ENCODE measurements at places on chromosomes 1 and 21. TPM values are rescaled to one million over a fixed set of nuclear protein-coding genes. Genes with fewer than 3 reads are reported as not detected.

The RGS7 gene
- polyA plus RNA-seq: not detected

The LRRC53 gene
- not detected for polyA plus RNA-seq

The OPRD1 gene
- not detected for polyA plus RNA-seq

The NPL gene
- polyA plus RNA-seq: 3.0 TPM

The C1orf226 gene
- polyA plus RNA-seq: 0.42 TPM

The CRABP2 gene
- polyA plus RNA-seq: 4.6 TPM

The SPATA17 gene
- polyA plus RNA-seq: 0.47 TPM

The WNT3A gene
- 0.07 TPM for polyA plus RNA-seq

The CCDC18 gene
- polyA plus RNA-seq: 8.1 TPM

The HEYL gene
- polyA plus RNA-seq: not detected

The TNFRSF4 gene
- not detected for polyA plus RNA-seq

The KRTAP11-1 gene
- polyA plus RNA-seq: not detected

DNA sequence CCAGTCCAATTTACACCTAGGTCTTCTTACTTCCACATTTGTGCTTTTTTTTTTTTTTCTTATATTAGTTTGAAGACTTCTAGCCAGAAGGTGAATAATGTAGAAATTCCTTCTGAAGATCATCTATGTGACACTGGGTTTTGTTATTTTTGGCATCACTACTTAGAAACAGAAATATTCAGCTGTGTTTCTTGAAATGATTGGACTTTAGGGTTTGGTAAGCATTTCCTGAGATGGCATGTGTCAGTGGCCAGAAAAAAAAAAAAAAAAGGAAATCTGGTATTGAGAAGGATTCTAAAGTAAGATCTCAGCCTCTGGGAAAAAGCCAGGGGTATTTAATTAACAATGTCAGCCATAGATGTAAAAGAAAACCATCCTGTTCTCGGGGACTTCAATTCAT is 43.4 kb upstream of the LRRC8C start:
- no peak for DNase-seq

DNA sequence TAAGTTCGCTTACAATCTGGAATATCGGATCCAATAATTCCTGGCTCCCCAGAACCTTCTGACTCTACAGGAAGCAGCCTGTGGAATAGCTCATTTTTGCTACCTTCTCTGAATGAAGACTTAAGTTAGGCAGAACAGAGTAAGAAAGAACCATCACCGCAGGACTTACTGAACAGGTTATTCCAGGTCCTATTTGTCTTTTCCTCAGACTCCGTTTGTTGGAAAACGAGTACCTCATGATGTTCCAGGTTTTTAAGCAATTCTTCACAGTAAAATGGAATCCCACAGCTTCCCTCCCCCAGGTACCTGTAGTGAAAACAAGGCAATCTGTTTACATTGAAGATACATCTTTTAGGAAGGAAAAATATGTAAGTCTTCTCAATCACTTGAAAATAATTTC is 59.8 kb downstream of the ADCY10 start:
- DNase-seq: no peak

DNA sequence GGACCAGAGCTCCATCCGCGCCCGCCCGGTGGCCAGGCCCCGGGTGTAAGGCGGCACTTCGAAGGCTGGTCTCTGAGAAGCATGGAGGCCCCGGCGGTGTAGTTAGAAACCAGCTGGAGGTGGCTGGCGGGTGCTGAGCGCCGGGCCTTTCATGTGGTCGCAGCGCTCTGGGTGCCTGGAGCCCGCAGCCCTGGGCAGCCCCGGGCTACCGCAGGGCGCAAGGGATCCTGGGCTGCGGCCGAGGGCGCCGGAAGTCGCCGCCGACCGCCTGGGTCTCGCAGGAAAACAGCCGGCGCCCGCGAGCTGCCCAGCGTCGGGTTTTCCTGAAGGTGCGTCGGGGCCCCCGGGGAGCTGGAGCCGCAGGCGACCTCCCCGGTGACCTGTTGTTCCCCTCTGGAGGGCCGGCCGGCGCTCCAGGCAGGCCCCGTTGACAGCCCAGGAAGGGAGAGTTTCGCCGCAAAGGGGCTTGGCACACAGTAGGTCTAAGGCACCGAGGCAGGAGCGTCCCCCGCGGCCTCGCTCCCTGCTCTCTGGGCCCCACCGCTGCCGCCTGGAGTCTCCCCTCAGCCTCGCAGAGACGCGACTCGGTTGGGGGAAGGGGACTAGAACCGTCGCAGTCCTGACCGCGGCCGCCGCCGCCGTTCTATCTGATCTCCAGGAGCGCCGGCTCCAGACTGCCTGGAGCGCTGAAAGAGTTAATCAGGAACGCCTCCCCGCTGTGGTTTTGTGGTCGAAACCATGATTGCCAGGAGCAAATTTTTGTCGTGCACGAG is 2.7 kb downstream of the GRHL3 start:
- DNase-seq: peak; percentile 95

DNA sequence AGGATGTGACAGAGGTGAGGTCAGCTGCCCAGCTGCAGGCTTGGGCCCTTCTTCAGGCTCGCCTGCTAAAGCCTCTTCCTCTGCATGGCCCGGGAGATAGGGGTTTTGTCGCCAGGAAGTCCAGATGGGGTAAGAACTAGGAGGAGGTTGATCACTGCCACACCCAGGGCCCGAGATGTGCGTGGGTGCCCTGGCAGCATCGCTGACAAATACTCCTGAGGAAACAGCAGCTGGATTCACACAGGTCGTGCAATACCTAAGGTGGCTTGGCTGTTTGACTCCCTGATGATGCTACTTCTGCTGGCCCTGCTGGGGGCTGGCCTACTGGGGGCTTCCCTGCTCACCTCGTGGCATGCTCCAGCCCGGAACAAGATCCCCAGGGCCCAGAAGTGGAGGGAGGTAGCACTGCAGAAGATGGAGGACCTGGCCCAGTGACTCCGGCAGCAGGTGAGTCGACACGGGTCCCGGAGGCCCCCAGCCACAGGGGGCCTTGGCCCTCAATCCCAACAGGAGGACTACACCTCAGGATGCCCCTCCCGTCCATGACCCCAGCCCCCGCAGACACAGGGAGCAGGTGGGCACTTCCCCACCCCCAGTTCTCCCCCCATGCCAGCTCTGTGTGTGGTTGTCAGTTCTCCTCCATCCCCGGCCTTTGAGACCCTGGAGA is 29.6 kb downstream of the FAAH start:
- DNase-seq: no peak

- DNase-seq: no peak
Measured at GRCh38 chr1:4307911-4308545, 346.4 kb upstream of the AJAP1 start.

DNA sequence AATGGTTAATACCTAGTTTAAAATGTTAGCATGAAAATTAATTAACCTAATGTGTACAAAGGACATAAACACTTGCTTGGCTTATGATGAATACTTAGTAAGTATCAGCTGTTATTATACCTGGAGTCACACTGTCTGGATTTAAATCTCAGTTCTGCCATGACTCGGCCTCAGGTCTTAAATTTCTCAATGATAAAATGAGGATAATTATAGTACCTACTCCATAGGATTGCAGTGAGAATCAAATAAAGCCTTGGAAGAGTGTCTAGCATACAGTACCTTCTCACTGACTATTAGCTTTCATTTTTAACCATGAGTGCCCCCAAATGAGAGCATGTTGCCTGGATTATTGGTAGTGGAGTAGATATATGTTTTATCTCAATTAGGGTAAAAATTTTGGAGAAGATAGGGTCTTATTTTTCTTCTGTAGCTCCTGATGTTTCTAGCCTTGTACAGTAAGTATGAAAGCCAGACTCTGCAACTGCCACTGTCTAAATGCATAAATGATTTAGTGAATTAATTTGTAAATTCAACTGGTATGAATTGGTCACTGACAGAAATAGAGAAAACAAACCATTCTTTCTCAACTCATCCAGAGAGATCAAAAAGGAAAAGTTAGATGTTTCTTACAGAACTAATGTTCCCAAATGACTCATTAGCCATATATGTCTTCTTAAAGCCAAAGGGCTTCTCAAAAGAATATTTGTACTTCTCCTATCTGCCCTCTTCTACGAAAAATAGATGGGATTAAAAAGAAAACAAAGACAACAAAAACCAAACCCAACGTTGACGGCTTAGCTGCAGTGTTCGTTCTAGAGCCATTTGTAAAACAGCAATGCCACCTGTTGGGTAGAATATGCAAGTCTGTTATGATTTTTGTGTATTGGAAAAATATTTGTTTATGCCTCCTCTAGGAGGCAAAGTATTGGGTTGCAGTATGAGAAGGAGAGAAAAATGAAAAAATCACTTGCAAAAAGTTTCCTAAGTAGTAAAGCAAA is 53.8 kb upstream of the MROH9 start:
- DNase-seq: peak; percentile 25

DNA sequence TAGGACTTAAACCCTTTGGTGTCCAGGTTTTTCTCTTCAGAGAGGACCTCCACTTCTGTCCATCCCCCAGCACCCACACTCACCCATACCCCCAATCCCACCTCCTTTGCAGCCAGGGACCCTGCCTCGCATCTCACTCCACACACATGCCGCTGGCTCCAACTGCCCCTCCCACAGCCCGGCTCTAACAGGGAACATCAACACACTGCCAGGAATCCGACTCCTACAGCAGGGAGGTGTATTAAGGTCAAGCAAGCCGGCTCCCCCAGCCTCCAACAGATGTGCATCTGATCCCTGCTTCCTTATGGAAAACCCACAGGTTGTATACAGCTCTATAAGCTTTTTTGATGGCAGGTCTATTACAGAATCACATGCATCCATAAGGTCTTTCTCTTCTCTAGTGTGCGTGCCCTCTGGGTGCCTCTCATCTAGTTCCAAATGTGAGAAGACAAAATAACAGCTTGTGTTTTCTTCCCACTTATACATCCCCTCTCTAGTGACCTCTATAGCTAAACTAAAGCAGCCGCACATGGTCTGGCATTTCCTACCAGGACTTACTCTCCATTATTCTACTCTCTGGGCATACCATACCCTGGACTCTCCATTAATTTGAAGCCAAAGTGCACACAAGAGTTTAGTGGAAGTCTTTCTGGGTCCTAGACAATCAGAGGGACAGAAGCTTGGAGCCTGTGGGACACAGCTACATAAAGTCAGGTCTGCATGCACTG is 16.3 kb downstream of the PIK3C2B start:
- DNase-seq: no peak

- peak; percentile 55 for DNase-seq
Measured at GRCh38 chr1:180170546-180171151, 16.0 kb downstream of the QSOX1 start.

- DNase-seq: no peak
Measured at GRCh38 chr1:235553112-235553551, 48.9 kb upstream of the B3GALNT2 start.

- no peak for DNase-seq
Measured at GRCh38 chr1:71448444-71448843, 367.6 kb upstream of the ZRANB2 start.

- DNase-seq: peak; percentile 20
Measured at GRCh38 chr1:78440381-78440793, 50.4 kb upstream of the PTGFR start.

DNA sequence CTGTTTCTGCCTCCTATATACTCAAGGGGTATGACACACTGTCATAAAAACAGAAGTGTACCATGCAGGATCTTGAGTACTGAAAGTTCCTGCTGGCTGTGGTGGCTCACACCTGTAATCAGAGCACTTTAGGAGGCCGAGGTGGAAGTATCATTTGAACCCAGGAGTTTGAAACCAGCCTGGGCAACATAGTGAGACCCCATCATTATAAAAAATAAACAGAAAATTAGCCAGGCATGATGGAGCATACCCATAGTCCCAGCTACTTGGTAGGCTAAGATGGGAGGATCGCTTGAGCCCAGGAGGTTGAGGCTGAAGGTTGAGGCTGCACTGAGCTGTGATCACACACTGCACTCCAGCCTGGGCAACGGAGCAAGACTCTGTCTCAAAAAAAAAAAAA is 20.1 kb downstream of the ERI3 start:
- DNase-seq: no peak

GRCh38 chr1:3192825-3193224 is 123.8 kb downstream of the PRDM16 start:
- no peak for DNase-seq

- no peak for DNase-seq
Measured at GRCh38 chr1:233897325-233898162, 6.9 kb upstream of the SLC35F3 start.

DNA sequence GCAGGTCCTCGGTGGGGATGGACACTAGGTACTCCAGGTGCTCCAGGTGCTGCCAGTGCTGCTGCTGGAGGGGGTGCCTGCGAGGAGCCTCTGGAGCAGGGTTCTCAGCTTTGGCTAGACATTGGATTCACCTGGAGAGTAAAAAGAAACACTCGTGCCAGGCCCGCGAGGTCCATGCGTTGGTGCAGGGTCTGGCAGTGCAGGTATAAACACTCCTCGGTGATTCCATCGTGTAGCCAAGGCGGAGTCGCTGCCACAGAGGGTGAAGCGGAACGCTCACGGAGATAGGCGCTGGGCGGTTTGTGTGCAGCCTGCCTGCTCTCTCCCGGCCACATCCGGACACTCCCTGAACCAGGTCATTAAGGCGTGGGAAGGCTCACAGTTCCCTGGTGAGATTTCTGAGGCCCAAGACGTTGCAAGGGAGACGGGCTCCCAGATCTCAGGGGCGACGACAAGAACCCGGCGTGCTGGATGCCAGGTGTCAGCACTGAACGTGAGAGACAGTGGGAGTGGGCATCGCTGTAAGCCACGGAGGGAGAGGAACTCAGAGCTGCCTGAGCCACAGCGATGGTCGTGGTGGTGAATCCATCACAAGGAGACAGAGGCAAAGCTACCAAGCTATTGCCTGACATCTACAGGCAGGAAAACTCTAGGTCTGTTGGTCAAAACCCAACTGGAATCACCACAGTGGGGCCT is 17.2 kb upstream of the SUMO3 start:
- DNase-seq: no peak

GRCh38 chr1:200483491-200484143 is 73.8 kb upstream of the ZNF281 start:
- peak; percentile 95 for DNase-seq

GRCh38 chr21:35138665-35139381 is 89.7 kb upstream of the RUNX1 start:
- DNase-seq: peak; percentile 99

- DNase-seq: peak; percentile 47
Measured at GRCh38 chr1:228141226-228142044, 1.4 kb downstream of the GUK1 start.

DNA sequence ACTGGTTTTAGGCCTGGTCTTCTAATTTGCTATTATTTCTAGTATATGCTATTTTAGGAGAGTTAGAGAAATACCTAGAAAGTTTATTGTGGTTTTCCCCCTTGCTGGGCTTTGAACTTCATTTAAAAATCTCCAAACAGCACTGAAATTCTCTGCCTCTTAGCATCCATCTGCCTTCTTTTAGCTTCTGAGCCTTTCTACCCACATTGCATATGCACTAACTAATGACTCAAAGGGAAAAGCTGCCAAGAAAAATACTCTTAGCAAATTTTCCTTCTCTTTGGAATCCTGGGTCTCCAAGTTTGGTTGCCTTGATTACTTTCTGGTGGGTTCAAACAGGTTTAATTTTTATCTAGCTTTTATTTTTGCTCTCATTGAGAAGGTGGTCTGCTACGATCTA is 408.4 kb upstream of the PTBP2 start:
- no peak for DNase-seq

DNA sequence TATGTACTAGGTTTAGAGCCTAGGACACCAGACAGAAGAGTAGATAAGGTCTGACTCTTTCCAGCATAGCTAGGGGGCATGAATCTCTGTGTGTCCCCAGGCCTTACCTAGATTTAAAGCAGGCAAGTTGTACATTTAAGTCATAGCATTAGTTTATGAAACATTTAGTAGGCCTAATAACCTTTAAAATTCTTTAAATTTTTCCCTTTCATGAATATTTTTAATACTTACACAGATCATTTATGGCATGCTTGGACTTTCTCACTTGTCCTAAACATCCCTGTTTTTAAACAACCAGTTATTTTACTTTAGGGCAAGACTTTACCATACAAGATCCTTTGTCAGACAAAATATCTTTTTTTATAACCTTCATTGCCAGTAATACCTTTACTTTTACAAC is 258.4 kb upstream of the ZRANB2 start:
- DNase-seq: no peak

GRCh38 chr21:46667741-46668380 is 32.4 kb downstream of the PRMT2 start:
- DNase-seq: peak; percentile 58
